ENCODE measurements at places on chromosomes 13 and 19. TPM values are rescaled to one million over a fixed set of nuclear protein-coding genes. Genes with fewer than 3 reads are reported as not detected.

Gene POSTN
- total RNA-seq: 3.4 TPM

Gene ZDHHC20
- total RNA-seq: 120 TPM

Gene SOX21
- total RNA-seq: 10.7 TPM

Gene TEX101
- not detected for total RNA-seq

Gene ECSIT
- total RNA-seq: 54.8 TPM

Gene ZNF442
- total RNA-seq: 1.8 TPM

Gene CPB2
- total RNA-seq: not detected

Gene FFAR2
- total RNA-seq: not detected

Gene ZNF763
- 5.1 TPM for total RNA-seq

Gene NDFIP2
- total RNA-seq: 125 TPM

Gene NLRP5
- not detected for total RNA-seq

Gene ARGLU1
- 147 TPM for total RNA-seq

Gene CLPTM1
- 191 TPM for total RNA-seq

Gene LGALS4
- 1.1 TPM for total RNA-seq

Gene SLC15A1
- not detected for total RNA-seq

Gene NLRP7
- total RNA-seq: not detected

Gene ANGPTL8
- not detected for total RNA-seq

Gene CGB2
- total RNA-seq: not detected

Gene CHST8
- total RNA-seq: 5.6 TPM

Gene CYP4F8
- not detected for total RNA-seq

Gene ZNF492
- total RNA-seq: 0.41 TPM

Gene GNG7
- 114 TPM for total RNA-seq

Gene CYP2S1
- total RNA-seq: 1.3 TPM

Gene KLK12
- total RNA-seq: not detected

Gene EFNB2
- 34.5 TPM for total RNA-seq

Gene RAB3A
- total RNA-seq: 404 TPM
